OCI-M1 (cell line): ENCODE measurements at places on chromosomes 13 and 19.

DNA sequence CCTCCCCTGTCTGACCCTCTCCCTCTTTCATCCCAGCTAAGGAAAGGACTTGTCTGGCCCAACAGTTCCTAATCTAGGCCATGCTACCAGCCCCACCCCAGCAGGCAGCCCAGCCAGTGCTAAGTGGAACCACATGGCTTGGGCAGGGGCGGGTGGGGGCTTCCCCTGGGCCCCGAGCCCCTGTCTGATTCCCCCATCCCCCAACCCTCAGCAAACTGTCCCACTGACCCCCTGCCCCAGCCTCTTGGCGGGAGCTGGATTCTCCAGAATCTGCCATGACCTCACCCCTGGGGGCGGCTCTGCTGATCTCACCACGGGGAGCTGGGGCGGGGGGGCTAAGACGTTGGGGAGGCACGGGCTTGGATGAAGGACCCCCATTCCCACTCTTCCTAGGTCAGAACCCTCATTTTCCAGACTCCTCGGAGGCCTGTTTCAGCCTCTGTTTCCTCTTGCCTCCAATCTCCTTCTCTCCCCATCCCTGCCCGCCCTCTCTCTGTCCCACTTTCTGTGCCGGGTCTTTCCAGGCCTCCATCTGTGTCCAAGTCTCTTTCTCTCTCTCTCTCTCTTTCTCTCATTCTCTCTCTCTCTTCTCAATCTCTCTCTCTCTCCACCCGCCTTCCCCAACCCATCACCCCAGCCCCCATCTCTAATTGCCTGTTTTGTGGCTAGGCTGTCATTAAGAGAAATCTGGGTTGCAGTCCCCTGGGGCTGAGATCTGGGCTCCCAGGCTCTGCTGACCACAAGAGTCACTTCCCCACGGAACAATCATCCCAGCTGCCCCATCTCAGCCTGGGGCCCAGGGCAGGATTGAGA, 2.7 kb downstream of the COL5A3 start:
- no peak for DNase-seq

- DNase-seq, result peak; percentile 34
Observed at GRCh38 chr13:25200783-25201182, 28.7 kb upstream of the AMER2 start.

GRCh38 chr19:4847190-4847973, 15.9 kb upstream of the TICAM1 start:
- DNase-seq, result no peak

GRCh38 chr19:478236-478903, 17.5 kb upstream of the SHC2 start:
- no peak for DNase-seq

DNA sequence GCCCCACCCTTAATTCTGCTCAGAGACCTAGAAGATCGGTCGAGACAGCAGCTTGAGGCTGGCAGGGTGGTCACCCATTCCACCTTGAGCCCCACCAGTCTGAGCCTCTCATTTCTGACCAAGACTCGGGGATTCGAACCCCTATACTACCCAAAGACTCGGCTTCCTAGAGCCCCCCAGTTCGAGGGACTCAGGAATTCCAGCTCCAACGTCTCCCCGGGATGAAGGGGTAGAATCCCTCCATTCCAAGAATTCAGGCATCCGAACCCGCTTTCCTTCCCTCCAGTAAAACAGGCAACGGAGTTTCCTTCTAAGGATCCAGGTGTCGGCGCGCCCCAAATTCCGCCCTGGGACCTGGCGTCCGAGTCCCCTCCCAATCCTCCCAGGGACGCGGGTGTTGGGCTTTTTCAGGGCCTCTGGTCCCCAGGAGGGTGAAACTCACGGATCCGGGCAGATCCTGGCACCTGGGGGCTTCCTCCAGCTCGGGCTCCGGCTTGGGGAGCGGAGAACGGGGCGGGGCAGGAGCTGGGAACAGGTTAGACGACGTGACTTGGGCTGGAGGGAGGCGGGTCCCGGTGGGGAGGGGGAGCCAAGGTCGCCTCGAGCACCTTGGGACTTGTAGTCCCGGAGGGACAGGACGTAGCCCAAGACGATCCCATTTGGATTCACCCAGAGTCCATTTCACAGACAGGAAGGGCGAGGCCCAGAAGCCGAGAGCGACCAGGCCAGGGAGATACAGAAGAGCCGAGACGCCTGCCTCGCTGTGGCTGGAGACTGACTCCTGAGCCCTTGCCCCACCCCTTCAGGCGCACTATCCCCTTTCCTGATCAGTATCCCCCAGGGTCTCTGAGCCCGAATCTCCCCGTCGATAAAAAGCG, at the start of gene PPP1R13L:
TSS of gene PPP1R13L (minus strand) at position 513 of the 878 bp plus-strand sequence. CDS start 6,751 bp downstream, outside the sequence.
- no peak for DNase-seq

GRCh38 chr13:111177081-111177711, 62.1 kb downstream of the ARHGEF7 start:
- DNase-seq, result no peak

DNA sequence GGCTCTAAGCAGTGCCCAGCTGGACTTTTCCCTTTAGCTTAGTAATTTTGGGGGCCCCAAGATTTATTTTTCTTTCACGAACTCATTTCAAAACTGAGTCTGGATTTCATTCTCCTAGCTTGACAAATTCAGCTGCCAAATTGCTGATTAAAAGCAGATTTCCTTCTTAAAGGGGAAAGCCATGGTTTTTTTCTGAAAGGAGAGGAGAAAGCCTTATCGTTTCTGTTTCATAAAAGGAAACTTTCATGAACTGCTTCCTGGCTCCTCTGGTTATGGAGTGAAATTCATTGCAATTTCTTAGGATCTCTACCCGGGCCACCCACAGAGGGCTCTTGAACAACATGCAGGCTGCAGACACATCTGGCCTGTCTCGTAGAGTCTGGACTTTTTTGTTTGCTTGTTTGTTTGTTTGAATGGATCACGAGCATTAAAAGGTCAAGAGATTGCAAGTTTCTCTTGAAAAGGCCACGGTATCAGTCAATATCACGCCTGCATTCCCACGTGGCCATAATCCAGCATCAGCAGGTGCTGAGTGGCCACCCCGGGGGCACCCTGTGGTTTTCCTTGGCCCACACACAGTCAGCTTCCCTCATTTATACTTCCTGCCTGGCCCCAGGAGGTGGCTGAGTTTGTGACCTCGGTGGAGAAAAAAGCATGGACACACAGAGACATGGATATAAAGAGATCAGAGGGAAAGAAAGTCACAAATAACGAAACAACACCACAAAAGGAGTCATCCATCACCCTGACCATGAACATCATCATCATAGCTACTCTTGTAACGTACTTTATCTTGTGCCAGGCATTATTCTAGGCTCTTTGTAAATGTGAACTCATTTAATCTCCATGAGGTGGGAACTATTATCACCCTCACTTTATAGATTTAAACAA, 10.5 kb upstream of the KLK4 start:
- peak; percentile 60 for DNase-seq

GRCh38 chr13:36134632-36135031, 3.5 kb upstream of the DCLK1 start:
- DNase-seq, result no peak

GRCh38 chr19:35276706-35277281, 5.5 kb upstream of the HAMP start:
- DNase-seq, result no peak
